ENCODE measurements at places on chromosomes 4 and X. TPM values are rescaled to one million over a fixed set of nuclear protein-coding genes. Genes with fewer than 3 reads are reported as not detected.

- no peak overlapping the region for H3K4me3 ChIP-seq
- DNase-seq, result no peak
- no peaks in the 10 kb centered on the region for H3K4me1 ChIP-seq
- no peaks in the 10 kb centered on the region for H3K36me3 ChIP-seq
Observed at GRCh38 chrX:133638285-133638684, 223.0 kb upstream of the GPC4 start.

Gene FGA
- not detected for total RNA-seq

- H3K27me3 ChIP-seq, result no peaks in the 10 kb centered on the region
- peaks cover 10% of the 10 kb centered on the region for H3K36me3 ChIP-seq
- no peak for DNase-seq
- H3K4me1 ChIP-seq, result peaks cover 6% of the 10 kb centered on the region
Observed at GRCh38 chrX:110026099-110026844, 23.4 kb downstream of the TMEM164 start.

GRCh38 chrX:134891652-134892051 is 99.1 kb upstream of the SMIM10 start:
- no peak overlapping the region for H3K27ac ChIP-seq
- no peak overlapping the region for H3K4me3 ChIP-seq
- no peak for DNase-seq
- H3K36me3 ChIP-seq, result peaks cover 5% of the 10 kb centered on the region
- no peaks in the 10 kb centered on the region for H3K4me1 ChIP-seq
